ENCODE measurements at places on chromosomes 12 and 14. TPM values are rescaled to one million over a fixed set of nuclear protein-coding genes. Genes with fewer than 3 reads are reported as not detected.

GRCh38 chr12:50514526-50515276 is 9.9 kb downstream of the DIP2B start:
- no peaks in the 10 kb centered on the region for H3K36me3 ChIP-seq
- H3K27me3 ChIP-seq: no peaks in the 10 kb centered on the region
- no peaks in the 10 kb centered on the region for H3K4me1 ChIP-seq
- H3K27ac ChIP-seq: no peak overlapping the region

DNA sequence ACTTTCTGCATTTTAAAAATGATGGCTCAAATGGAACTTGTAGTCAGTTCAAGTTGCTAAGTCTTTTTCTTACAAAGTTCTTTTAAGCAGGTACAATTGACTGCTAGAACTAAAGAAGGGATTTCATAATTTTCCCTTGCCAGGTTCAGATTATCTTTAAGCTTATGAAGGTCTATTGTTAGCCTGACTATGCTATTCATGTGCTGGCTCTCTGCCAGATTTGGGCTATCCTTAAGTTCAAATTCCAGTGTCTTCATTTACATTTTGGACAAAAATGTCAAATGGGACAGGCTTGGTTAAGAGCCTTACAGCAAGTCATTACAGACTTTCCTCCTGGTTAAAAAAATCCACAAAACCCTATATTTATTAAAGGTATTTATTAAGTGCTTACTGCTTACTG is 42.3 kb downstream of the INSM2 start:
- no peak overlapping the region for H3K27ac ChIP-seq
- H3K36me3 ChIP-seq: no peaks in the 10 kb centered on the region
- H3K4me3 ChIP-seq: no peak overlapping the region
- no peak for DNase-seq
- no peaks in the 10 kb centered on the region for H3K27me3 ChIP-seq

DNA sequence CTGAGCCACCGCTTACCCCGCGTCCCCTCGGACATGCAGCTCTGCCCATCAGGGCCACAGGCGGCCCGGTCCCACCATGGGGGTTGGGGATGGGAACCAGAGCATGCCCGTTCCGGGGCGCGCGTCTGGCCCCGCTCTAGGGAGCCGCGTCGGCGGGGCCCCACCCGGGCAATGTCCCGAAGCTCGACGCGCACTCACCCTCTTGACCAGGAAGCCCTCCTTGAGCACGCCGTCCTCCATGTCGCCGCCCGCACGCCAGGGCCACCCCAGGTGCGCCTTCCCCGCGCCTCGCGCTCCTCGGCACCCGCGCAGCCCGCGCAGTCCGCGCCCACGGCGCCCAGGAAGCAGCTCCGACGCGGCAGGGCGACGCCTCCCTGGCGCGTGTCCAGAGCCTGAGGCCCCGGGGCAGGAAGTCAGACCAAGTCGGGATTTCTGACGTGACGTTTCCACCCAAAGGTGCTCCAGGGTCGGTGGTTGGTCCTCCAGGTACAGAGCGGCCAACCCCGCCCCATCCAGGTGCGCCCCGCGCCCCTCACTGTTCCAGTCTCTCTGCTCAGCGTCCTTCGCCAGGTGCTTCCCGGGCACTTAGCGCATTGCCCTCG is at the start of gene PLEK2:
PLEK2 (minus strand) TSS at position 346 of the 602 bp plus-strand sequence; CDS start at position 240, 106 bp downstream.
- DNase-seq: no peak
- H3K27me3 ChIP-seq: peaks cover 9% of the 10 kb centered on the region
- no peaks in the 10 kb centered on the region for H3K4me1 ChIP-seq
- peak within 1 kb of the TSS; percentile 27 for H3K4me3 ChIP-seq
- H3K27ac ChIP-seq: no peak within 1 kb of the TSS
- H3K36me3 ChIP-seq: no peaks in the 10 kb centered on the region

- no peaks in the 10 kb centered on the region for H3K36me3 ChIP-seq
- H3K27ac ChIP-seq: no peak overlapping the region
- no peaks in the 10 kb centered on the region for H3K27me3 ChIP-seq
- H3K4me1 ChIP-seq: no peaks in the 10 kb centered on the region
Observed at GRCh38 chr14:90587918-90588317, 191.1 kb downstream of the CALM1 start.

GRCh38 chr14:99137913-99138571 is 134.0 kb downstream of the BCL11B start:
- H3K27me3 ChIP-seq: no peaks in the 10 kb centered on the region
- H3K4me3 ChIP-seq: no peak overlapping the region
- no peak overlapping the region for H3K27ac ChIP-seq
- no peak for DNase-seq
- no peaks in the 10 kb centered on the region for H3K4me1 ChIP-seq
- H3K36me3 ChIP-seq: no peaks in the 10 kb centered on the region

DNA sequence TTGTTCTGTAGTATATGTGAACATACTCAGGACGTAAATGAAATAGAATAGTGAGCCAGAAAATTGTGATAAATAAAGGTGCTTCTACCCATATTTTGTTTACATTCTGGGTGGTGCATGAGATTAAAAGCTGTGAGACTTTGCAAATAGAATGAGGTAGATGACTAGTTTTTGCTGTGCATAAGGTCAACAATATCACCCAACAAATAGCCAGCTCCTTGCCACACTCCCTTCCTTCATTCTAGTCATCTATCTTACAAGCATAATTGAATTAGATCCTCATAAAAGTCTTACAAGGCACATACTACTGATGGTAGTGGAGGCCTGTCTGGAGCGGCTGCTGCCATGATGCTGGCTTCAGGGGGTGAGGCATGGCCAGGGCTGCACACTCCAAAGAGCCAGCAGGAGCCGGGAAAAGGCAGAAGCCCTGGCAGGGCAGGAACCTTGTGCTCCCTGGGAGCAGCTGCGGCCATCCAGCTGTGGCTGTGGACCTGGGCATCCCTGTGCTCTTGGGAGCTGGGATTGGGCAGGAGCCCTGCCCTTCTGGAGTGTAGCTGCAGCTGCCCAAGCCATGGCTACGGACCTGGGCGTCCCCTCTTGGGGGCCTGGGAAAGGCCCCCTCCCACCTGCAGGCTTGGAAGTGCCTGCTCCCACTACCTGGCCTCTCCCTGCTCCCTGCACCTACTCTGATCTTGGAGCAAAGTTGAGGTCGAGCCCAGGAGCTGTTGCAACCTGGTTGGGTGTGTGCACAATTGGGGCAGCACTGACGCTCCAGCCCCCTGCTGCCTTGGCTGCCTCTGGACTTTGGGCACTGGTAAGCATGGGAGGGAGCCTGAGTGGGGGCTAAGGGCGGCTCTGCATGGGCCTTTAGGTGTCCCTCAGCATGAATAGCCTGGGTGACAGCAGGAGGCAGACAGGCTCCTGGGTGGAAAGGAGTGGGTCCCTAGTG is 112.8 kb downstream of the DACT1 start:
- H3K27me3 ChIP-seq: no peaks in the 10 kb centered on the region
- peaks cover 32% of the 10 kb centered on the region for H3K4me1 ChIP-seq
- H3K4me3 ChIP-seq: no peak overlapping the region
- no peaks in the 10 kb centered on the region for H3K36me3 ChIP-seq
- no peak overlapping the region for H3K27ac ChIP-seq

- H3K27ac ChIP-seq: no peak overlapping the region
- H3K4me1 ChIP-seq: no peaks in the 10 kb centered on the region
- H3K36me3 ChIP-seq: no peaks in the 10 kb centered on the region
- no peak overlapping the region for H3K4me3 ChIP-seq
- H3K27me3 ChIP-seq: no peaks in the 10 kb centered on the region
- no peak for DNase-seq
Observed at GRCh38 chr14:67564236-67564635, 31.1 kb downstream of the PLEKHH1 start.

- no peak overlapping the region for H3K27ac ChIP-seq
- no peak for DNase-seq
- H3K27me3 ChIP-seq: no peaks in the 10 kb centered on the region
- H3K4me3 ChIP-seq: no peak overlapping the region
- H3K4me1 ChIP-seq: no peaks in the 10 kb centered on the region
Observed at GRCh38 chr14:51787352-51787751, 73.1 kb upstream of the GNG2 start.

- no peaks in the 10 kb centered on the region for H3K36me3 ChIP-seq
- no peak overlapping the region for H3K4me3 ChIP-seq
- DNase-seq: no peak
- H3K27ac ChIP-seq: peak overlapping the region; percentile 69
- peaks cover 65% of the 10 kb centered on the region for H3K4me1 ChIP-seq
- H3K27me3 ChIP-seq: no peaks in the 10 kb centered on the region
Observed at GRCh38 chr14:22509751-22510300, 79.2 kb downstream of the DAD1 start.

DNA sequence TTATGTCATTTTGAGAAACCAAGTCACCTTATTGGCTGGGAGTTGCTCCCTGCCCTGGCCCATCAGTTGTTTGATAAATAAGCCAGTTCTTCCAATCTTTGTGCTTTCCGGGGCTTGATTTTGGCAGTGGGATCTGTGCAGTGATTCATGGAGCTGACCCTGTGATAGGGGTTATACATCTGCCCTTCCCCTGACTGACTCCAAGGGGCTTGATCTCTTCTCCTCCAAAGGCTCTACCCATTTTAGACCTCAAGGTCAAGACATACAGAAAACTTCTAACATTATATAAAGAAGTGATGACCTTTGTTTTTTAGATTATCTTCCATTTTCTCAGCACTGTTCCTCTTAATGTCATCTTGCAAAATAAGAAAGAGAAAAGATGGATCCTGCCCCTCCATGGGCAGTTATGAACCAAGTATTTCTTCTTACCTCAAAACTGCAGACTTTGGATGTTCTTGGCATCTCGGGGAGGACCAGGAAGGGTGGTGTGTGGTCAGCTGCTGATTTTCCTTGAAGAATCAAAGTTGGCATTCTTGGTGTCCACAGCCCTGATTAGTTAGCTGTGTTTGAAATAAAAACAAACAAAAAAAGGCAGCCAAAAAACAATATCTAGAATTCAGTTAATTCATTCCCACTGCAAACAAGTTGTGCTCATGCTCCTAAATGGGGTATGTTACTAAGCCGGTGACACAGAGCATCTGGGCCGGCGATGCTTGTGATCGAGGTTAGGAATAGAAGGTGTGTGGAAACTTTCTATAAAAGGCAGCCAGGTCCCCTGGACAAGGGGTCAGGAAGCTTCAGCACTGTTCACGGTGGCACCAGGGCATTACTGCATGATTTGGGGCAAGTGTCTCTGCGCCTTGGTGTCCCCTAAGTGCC is 120.2 kb downstream of the SAMD4A start:
- H3K4me1 ChIP-seq: no peaks in the 10 kb centered on the region
- peak; percentile 74 for DNase-seq
- H3K27me3 ChIP-seq: no peaks in the 10 kb centered on the region
- H3K36me3 ChIP-seq: no peaks in the 10 kb centered on the region
- H3K4me3 ChIP-seq: no peak overlapping the region
- H3K27ac ChIP-seq: peak overlapping the region; percentile 86

GRCh38 chr12:58629376-58629775 is 290.9 kb downstream of the LRIG3 start:
- no peak for DNase-seq
- H3K4me1 ChIP-seq: no peaks in the 10 kb centered on the region
- no peaks in the 10 kb centered on the region for H3K36me3 ChIP-seq
- no peak overlapping the region for H3K4me3 ChIP-seq

GRCh38 chr12:76457010-76457409 is 102.6 kb downstream of the OSBPL8 start:
- H3K36me3 ChIP-seq: no peaks in the 10 kb centered on the region
- no peak for DNase-seq
- no peak overlapping the region for H3K27ac ChIP-seq
- no peak overlapping the region for H3K4me3 ChIP-seq

DNA sequence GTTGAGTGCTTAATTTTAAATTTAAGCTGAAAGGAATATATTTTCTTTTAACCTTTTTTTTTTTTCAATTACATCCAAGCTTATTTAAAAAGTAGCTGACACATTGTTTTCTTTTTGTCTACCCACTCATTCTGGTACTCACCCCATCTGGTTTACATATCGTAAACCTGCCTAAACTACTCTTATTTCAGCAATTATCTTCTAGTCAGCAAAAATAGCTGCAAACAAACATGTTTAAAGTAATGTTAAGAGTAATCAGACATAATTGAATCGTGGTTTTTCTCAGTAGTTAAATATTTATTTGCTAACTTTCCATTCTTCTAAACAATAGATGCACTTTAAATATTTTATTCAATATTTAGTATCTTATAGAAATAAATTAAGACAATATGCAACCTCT is 492.7 kb upstream of the MGAT4C start:
- no peaks in the 10 kb centered on the region for H3K27me3 ChIP-seq
- H3K4me1 ChIP-seq: no peaks in the 10 kb centered on the region
- no peak overlapping the region for H3K4me3 ChIP-seq
- no peaks in the 10 kb centered on the region for H3K36me3 ChIP-seq

GRCh38 chr12:131280426-131280825 is 326.7 kb downstream of the ADGRD1 start:
- no peaks in the 10 kb centered on the region for H3K36me3 ChIP-seq
- no peaks in the 10 kb centered on the region for H3K27me3 ChIP-seq
- DNase-seq: no peak
- H3K4me1 ChIP-seq: no peaks in the 10 kb centered on the region

DNA sequence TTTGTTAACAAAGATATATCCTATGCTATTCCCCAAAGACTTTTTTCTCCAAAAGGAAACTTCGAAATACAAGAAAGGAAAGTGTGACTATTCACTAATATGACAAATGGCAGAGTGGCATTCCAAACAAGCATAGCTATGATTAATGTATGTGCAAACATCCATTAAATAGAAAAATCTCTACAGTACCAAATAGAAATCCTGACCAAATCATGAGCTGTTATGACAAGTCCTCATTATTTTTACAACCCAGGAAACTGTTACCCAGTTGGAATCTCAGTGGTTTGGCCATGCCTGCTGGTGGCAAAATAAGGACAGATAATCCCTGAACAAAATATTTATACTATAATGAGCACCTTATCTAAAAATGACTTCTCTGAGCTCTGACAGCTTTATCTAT is 202.1 kb downstream of the SEC23A start:
- no peak overlapping the region for H3K27ac ChIP-seq
- no peaks in the 10 kb centered on the region for H3K4me1 ChIP-seq
- H3K27me3 ChIP-seq: no peaks in the 10 kb centered on the region

GRCh38 chr14:94379291-94380224 is 8.8 kb downstream of the SERPINA1 start:
- no peak for DNase-seq
- H3K36me3 ChIP-seq: no peaks in the 10 kb centered on the region
- H3K4me1 ChIP-seq: no peaks in the 10 kb centered on the region
- no peaks in the 10 kb centered on the region for H3K27me3 ChIP-seq

- H3K4me1 ChIP-seq: no peaks in the 10 kb centered on the region
- no peak overlapping the region for H3K4me3 ChIP-seq
- DNase-seq: no peak
- H3K27me3 ChIP-seq: no peaks in the 10 kb centered on the region
- no peaks in the 10 kb centered on the region for H3K36me3 ChIP-seq
Observed at GRCh38 chr12:26011099-26011498, 52.6 kb downstream of the RASSF8 start.

GRCh38 chr12:68319988-68320623 is 12.1 kb downstream of the MDM1 start:
- H3K4me3 ChIP-seq: no peak overlapping the region
- no peaks in the 10 kb centered on the region for H3K4me1 ChIP-seq
- H3K27me3 ChIP-seq: no peaks in the 10 kb centered on the region
- H3K36me3 ChIP-seq: peaks cover 12% of the 10 kb centered on the region
- H3K27ac ChIP-seq: peak overlapping the region; percentile 60

- H3K4me1 ChIP-seq: no peaks in the 10 kb centered on the region
- H3K27ac ChIP-seq: peak overlapping the region; percentile 75
- no peak overlapping the region for H3K4me3 ChIP-seq
- DNase-seq: no peak
Observed at GRCh38 chr12:64688219-64688618, 71.0 kb downstream of the GNS start.

The ADCY4 gene
- 17.1 TPM for total RNA-seq

The CCDC63 gene
- total RNA-seq: not detected

The ADCK1 gene
- 8.3 TPM for total RNA-seq

The ART4 gene
- 25.9 TPM for total RNA-seq

The FGF6 gene
- not detected for total RNA-seq

The ITFG2 gene
- 12.7 TPM for total RNA-seq

The IL22 gene
- total RNA-seq: not detected

The PMCH gene
- total RNA-seq: not detected
